Stimulated activated CD4-positive, alpha-beta T cell treated with anti-CD3 and anti-CD28 coated beads, Interleukin-15, amount 100 ng/mL, for 1 hour (primary cell): ENCODE measurements at places on chromosomes 6 and 20.

DNA sequence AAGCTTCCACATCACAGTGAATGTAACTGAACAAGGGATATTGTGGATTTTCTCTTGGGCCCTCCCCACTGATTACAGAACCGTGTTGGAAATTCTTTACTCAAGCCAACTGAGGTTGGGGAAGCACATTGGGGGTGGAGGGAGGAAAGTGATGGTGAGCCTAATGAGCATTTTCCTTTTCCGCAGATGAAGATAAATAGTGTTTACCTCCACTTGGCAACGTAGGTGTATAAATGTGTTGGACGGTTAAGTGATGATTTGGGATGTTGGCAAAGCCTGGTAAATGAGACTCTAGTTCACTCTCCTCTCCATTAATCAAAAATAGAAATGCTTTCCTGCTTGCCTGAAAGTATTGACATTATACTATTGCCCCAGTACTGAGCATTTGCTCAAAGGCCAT is 27.1 kb upstream of the NRN1 start:
- DNase-seq, result no peak

- DNase-seq, result no peak
Observed at GRCh38 chr20:19453410-19453809, 241.0 kb downstream of the SLC24A3 start.

DNA sequence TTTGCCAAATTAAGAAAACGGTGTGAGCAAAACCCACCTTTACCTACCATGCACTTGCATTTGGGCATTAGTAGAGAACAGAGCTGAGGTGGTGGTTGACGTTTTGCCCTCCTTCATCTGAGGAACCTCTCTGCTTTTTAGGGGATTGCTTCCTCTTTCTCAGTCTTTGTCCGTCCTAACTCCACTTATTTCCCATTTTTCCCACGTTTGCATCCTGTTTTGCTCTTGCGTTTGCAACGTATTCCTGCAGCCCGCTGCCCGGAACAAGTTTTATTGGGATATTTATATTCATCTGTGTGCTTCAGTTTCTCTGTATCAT is 374 bp upstream of the SERINC1 start:
- DNase-seq, result no peak

DNA sequence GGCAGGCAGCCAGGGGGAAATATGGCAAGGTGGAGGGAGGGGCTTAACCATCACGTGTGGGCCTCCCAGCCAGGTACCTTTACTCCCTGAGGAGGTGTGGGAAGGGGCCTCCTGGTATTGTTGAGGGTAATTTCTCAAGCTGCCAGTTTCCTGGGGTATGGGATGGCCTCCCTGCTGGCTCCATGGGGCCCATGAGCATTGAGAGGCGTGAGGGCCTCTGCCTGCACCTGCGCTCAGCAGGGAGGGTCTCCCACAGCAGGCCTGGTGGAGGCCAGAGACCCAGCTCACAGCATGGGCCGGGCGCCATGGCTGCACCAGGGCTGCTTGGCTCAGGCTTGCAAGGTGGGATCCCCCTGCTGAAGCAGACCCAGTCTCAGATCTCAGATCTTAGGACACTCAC is 113.0 kb downstream of the GRM4 start:
- DNase-seq, result no peak

GRCh38 chr6:30100154-30100553 is 12.7 kb downstream of the TRIM31 start:
- DNase-seq, result no peak

DNA sequence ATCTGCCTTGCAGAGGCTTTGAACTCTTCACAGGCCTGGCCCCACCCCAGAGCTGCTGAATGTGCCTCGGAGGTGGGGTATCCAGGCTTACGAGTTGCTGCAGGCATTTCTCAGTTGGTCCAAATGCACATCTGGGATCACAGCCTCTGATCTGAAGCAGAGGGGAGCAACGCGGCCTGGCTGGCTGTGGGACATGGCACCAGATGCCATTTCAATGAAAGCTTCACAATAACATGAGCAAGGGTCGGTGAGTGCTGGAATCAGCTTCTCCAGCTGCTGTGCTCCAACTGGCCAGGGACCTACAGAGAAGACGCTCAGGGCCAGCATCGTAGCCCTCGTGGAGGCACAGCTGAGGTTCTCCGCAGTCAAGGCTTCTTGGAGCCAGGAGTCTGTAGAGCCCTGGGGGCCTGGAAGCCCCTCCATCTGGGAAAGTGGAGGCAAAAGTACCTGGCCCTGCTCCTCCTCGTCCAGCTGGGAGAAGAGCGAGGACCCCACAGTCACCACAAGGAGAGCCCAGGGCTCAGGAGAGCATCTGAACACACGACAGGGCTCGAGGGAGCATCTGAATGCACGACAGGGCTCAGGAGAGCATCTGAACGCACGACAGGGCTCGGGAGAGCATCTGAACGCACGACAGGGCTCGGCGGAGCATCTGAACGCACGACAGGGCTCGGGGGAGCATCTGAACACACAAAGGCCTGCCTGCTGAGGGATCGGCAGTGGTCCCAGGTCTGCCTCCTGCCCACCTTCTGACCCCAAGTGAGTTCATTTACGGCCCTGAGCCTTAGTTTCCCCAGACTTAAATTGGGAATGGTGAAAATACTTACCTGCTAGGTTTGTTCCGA is 165.2 kb downstream of the DLL1 start:
- DNase-seq, result no peak

DNA sequence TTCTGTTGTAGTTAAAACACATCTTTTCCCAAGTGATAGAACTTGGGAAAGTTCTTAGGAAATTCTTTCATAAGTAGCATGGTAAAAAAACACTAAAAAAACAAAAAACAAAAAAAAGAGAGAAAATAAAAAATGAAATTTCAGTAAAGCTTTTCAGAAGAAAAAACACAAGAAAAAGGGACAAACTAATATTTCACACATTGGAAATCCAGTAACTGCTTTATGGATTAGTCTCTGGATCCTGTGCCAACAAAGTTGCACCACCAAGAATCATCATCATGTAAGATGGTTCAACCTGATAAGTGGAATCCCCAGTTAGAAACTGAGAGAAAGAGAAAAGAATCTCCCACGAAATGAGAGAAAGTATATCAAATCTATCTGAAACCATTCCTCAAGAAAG is 144.2 kb downstream of the GMDS start:
- DNase-seq, result no peak

- DNase-seq, result no peak
Observed at GRCh38 chr6:18693881-18694280, 306.7 kb downstream of the RNF144B start.

DNA sequence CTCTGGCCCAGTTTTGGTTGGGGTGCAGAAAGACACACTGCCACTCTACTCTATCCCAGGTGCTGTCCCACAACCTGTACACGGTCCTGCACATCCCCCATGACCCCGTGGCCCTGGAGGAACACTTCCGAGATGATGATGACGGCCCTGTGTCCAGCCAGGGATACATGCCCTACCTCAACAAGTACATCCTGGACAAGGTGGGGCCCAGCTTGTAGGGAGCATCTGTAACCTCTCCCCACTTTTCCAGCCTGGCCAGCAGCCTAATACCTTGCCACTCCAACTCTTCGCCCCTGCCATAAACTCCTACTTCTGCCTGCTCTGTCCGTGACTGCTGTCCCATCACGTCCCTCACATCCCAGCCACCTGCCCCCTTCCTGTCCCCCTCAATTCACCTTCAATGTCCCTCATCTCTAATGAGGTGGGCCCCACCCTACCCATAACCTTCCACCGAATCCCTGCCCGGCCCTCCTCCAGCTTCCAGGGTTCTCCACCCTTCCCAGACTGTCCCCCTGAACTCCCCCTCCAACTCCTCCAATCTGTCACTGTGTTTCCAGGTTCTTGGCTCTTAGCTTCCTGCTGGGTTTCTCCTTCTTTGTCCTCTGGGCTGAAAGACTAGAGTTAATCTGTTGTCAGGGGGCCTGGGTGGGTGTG is 12.1 kb downstream of the DEF6 start:
- DNase-seq, result no peak
